ENCODE measurements at places on chromosomes 6 and 20.

DNA sequence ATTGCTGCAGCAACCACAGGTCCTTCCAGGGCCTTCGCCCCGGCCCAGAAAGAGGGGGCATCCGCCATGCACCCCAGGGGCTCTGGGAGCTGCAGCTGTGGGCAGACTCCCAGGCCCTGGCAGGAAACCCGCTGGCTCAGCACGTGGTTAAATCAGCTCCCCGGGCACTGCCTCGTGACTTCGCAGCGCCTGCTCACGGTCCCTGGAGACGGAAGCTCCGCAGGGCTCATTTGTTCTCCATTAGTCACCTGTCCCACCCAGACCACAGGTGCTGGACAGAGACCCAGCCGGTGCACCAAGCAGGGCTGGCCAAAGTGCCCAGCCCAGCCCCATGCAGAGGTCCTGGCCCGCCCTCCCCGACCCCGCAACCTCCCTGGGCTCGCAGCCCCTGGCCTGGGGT is 14.7 kb downstream of the KCNQ2 start:
- DNase-seq, result no peak

DNA sequence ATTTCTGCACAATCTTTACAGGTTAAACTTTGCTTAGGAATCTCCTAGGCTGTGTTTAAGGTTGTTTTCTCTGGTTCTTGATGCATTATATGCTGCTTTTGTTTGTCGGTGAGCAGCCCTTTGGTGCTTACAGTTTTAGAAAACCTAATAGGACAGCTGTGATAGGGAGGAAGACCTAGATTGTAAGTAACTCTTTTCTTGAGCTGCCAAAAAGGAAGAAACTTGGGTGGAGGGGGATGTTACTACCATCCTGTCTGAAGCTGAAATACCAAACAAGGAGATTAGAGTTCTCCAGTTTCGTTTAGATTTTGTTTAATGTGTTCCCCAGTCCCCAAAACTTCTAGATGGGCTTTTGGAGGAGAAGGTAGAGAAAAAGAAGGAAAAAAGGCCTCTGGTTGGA is 72.0 kb downstream of the ANKS1A start:
- DNase-seq, result no peak

DNA sequence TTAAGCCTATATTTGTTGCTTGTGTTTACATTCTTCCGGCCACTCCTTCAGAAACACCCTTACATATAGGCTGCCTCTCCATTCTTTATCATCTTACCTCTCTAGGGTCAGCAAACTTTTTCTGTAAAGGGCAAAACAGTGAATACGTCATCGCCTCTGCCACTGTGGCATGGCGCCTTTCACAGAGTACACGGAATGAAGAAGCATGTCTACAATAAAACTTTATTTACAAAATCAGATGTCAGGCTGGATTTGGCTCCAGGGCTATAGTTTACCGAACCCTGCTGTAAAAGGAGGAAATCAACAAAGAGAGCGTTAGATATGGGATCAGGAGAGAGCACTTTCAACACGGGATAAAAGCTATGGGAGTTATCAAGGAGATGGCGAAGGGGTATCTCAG is 9.3 kb upstream of the NCR2 start:
- no peak for DNase-seq

DNA sequence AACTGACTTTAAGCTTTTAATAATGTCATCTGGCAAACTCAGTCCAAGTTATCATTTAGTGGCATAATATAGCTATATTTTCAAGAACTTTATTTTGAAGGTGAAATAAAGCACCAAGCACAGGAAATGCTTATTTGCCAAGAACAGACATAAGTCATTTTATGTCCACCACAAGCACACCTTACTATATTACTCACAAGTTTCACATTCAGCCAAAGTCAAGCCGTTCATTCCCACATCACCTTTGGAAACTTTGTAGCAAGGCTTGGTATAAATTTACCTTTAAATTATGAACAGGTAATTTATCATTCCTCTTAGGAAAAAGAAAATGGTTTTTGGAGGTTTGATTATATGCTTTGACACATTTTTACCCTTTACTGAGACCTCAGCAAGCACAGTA is 236.8 kb upstream of the FKBP1C start:
- DNase-seq, result no peak
